T follicular helper cell (primary cell): ENCODE measurements at places on chromosomes 6 and 20.

DNA sequence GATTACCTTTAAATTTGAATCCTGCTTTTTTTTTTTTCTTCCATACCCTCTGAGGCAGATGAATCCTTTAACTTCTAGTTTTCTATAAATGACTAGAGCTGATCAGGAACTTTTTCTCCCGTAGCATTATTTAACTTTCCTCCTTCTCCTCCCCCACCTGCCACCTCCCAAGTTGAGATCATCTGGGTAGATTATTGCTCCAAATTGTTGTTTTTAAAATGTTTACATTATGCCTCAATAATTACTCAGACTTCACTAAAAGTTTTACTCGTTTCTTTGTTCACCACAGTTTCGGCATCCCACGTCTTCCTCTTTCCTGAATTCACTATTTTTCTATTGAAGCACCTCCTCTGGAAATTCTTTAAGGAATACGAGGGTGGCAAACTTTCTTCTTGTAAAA, 16.6 kb upstream of the SCUBE3 start:
- no peak for DNase-seq

DNA sequence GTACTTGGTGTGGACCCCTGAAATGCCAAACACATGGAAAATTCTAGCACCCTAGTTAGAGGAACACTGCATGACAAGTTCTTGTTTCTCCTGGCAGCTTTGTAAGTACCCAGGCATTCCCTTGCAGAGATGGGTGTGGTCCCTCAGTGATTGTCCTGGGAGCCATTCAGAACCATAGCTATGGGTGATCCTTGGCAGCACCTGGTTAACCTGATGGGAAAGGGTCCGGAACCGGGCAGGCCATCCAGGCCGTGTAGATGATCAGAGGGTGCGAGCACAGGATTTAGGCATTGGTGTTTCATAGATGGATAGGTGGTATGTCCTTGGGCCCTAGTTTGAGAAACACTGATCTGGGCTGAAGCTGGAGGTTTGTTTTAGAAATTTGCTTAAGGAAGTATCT, 95.8 kb downstream of the RPP40 start:
- DNase-seq: no peak

DNA sequence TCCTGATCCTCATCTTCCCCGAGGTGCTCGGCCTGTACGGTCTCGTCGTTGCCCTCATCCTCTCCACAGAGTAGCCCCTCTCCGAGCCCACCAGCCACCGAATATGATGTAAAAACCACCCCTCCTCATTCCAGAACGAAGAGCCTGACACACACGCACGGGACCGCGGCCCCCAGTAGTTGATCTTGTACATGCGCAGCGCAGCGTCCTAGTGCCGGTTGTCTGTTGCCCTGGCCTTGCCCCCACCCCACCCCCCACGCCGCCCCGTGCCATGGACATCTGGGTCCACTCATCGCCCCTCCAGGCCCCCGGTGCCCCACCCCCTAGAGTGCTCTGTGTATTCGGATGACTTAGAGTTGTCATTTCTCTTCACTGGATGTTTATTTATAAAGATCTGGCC, 5.2 kb upstream of the PRPH2 start:
- DNase-seq: no peak

DNA sequence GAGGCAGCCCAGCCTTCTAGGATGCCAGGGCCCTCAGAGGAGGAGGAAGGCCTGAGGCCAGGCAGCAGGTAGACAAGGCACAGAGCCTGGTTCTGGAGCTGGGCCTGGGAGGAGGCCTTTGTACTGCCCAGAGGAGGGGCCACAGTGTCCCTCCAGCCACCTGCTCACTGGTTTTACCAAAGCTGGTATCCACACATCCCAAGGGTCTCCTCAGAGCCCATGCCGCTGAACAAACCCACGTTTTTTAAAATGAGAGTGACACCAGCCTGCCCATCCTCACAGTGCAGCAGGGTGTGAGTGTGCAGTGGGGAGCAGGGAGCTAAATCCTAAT, 162.7 kb downstream of the LY86 start:
- DNase-seq: no peak

GRCh38 chr6:4188801-4189200, 53.4 kb upstream of the ECI2 start:
- DNase-seq: no peak

DNA sequence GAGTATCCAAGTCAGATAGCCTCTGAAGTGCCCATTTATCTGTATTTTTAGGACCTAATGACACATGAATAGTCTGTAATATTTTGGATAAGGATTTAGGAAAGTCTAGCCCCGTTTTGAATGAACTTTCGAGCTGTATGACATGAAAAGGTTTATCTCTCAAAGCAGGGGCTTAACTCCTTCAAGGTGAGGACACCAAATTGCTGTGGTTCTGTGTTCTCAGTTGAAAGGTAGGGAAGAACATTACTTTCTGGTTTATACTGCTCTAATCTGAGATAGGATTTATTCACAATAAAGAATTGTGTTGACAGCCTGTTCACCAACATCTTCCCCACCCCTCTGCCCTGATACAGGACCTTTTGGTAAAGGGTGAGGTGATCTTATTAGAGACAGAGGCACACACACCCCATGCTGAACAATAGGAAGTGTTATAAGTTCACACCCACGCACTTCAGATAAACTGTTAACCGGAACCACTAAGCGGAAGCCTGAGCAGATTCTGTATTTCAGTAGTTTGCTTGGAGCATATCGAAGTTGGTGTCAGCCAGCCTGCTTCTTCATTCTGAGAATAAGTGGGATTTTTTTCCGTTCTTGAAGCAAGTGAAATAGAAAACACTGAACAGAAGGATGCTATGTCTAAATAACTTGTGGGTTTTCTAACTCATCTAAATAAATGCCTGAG, 223.3 kb downstream of the TMEM242 start:
- peak; percentile 11 for DNase-seq

GRCh38 chr6:29970711-29971110, 28.4 kb downstream of the HLA-A start:
- no peak for DNase-seq

DNA sequence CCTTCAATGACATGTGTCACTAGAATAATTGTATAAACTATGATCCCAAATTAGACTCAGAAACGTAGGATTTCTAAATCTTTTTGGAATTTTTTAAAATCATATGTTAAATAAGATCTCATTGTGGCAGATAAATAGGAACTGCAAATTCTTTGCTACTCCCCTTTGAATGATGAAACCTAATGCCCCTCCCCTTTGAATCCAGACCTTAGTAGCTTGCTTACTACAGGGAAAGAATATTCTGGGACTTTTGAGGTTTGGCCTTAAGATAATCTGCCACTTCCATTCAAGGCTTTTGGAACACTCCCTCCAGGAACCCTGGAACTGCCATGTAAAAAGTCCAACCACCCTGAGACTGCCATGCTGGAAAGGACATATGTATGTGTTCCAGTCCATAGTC, 7.1 kb downstream of the TDP2 start:
- DNase-seq: no peak

GRCh38 chr6:167491438-167492099, 166.7 kb downstream of the TTLL2 start:
- no peak for DNase-seq

DNA sequence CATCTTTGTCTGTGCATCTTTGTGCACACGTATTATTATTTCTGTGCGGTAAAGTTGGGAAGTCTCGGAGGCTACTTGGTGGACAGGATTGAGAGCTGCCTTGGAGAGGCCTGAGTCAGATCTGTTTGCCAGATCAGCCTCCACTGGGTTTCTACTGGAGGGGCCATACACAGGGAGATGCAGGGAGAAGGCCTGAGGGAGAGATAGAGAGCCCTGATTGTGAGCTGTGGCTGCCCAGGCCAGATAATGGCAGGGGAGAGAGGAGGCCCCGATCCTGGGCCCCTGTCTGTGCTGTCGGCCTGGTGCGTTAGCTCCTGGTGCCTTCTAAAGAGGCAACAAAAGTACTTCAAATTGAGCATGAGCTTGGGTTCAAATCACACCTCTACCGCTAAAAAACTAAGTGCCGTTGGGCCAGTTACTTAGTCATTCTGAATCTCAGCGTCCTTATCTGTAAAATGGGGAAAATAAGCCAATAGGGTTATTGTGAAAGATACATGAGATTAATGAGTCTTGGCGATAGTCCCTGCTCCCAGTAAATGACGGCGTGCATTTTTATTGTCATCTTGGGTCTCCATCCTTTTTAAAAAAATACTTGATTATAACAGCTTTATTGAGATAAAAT, 27.6 kb upstream of the ADA start:
- DNase-seq: no peak

- DNase-seq: no peak
Measured at GRCh38 chr6:74256781-74257180, 560.8 kb downstream of the CD109 start.

DNA sequence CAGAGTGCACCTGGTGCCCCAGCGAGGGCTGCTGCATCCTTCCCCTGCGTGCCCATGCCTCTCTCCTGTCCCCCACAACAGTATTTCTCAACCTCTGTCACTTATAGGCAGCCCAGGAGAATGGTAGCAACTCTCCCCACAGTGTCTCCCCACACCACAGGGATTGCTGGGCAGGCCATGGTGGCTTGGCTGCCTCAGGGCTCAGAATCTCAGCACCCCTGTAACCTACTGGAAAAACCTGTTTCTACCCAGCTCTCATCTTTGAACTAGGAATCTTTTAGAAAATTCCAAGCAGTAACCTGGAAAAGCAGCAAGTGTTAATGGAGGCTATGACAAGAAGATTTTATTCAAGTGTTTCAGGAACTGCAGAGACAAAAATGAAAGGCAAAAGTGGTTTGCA, 38.0 kb downstream of the CD164 start:
- no peak for DNase-seq

DNA sequence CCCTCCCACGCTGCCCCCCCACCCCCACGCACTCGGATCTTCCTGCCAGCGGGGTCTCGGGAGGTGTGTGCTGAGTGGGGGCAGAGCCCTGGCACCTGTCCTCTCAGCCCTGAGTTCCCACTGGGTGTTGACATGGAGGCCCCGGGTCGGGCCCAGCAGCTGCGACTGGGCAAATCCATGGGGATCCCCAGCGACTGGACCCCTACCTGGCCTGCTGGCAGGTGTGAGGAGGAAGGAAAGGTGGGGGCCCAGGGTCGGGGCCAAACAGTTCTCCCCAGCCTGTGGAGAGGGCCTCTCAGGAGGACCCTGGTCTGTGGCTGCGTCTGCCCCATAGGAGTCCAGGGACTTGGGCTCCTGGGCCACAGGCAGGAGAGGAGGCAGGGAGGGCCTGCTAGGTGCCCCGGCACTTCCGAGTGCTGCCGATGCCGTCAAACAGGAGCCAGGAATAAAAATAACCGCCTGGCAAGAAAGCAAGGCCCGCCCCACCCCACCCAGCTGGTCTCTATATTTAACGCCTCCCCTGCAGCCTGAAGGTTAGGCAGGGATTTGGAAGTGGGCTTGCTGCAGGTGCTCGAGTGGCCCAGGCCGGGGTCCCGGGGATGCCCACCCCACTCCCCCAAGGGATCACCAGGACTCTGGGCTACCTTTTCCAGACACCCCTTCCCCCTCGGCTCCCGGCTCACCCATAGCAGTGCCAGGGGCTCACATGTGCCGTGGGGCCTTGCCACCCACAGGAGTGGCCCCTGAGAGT, 1.4 kb upstream of the EEF1A2 start:
- DNase-seq: no peak

DNA sequence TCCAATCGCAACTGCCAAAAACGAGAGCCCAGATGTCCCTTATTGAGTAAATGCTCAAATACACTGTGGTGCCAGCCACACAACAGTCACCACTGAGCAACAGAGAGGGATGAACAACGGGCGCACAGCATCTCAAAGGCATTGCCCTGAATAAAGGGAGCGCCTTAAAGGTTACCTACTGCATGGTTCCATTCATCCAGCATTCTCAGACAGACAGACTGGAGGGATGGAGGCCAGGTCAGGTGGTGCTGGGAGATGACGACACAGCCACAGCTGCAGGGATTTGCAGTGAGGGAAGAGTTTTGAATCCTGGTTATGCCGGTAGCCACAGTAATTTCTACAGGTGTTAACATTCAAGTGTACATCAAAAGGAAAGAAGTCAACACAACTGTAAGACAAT, 615.5 kb upstream of the AGPAT4 start:
- no peak for DNase-seq

DNA sequence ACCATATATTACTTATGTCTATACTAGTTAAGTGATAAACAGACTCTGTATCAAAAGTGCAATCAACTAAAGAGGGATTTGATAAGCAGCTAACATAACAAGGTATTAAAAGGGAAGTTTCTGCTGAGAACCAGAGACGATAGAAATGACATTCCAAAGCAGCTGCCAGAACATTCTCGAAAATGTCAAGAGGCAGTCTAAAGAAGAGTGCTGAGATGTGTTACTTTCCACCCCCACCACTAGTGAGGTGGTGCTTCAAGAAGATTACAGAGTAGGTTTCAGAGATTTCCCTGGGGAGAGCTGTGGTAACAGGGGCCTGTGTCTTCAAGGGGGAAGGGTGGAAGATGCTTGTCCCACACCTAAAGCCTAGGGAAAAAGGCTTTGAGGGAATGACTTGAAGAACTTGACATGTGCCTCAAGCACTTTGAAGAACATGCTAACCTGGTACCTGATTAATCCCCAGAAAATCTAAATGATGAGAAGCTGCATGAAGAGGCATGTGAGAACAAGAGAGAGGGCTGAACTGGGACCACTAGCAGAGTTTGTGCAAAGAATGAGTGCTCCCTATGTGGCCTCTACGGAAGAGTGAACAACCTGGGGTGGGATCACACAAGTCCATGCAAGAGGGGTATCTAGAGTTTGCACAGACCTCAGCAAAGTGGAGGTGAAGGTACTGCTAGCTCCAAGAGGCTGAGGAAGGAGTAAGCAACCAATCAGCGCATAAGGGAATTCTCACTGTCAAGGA, 5.0 kb downstream of the FAM184A start:
- no peak for DNase-seq

DNA sequence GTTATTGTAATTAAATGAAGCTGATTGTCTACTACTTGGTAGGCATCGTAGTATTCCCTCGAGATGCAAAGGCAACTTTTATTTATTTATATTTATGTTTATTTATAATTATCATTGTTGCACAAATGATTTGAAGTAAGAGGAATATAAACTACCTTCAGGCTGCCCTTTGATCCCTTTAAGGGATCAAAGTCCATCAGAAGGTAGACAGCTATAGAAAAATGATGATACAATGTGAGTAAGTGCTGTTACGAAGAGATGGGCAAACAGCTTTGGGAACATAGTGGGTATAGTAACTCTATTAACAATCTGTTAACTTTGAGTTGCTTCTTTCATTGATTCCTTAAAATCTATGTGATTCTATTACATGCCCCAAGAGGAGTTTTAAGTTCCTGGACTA, 512.8 kb upstream of the CITED2 start:
- no peak for DNase-seq

GRCh38 chr20:17594443-17594842, 24.6 kb downstream of the DSTN start:
- DNase-seq: no peak

DNA sequence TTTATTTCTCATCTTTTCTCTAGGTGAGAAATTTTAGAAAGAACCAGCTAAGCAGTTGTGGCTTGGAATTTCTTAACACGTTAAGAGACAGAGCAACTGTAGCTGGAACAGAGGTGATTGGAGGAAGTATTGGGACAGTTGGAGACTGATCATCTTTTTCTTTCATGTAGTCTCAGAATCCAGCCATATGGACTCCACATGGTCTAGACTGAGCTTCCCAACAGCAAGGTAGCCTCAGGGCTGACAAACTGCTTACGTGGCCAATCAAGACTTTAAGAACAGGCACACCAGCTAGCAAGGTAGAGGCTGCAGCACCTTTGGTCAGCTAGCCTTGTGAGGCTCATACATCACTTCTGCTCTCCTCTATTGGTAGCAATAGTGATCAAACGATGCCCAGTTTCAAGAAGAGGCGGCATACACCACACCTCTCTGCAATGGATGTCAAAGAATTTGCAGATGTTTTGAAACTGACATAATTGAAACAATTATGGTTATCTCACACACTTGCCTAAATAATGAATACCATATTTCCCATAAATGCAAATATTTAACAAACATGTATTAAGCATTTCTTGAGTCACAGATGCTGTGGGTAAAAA, 590.5 kb upstream of the SLC35B3 start:
- no peak for DNase-seq
